Colonic mucosa (tissue), 4 donors: ENCODE measurements at places on chromosomes 12 and 14. TPM values are rescaled to one million over a fixed set of nuclear protein-coding genes. Genes with fewer than 3 reads are reported as not detected.

The TBX5 gene
- total RNA-seq: not detected

The HPD gene
- 0.27 TPM for total RNA-seq

The MYF6 gene
- total RNA-seq: not detected

The CCDC184 gene
- total RNA-seq: 0.35 TPM

The PMCH gene
- total RNA-seq: not detected

The TAS2R10 gene
- not detected for total RNA-seq

The KLRG1 gene
- total RNA-seq: 1.0 TPM

The RNASE1 gene
- 244 TPM for total RNA-seq

The CABP1 gene
- 0.77 TPM for total RNA-seq

The TAS2R20 gene
- total RNA-seq: 1.2 TPM

GRCh38 chr12:111268738-111269572 lies 99.9 kb downstream of the PHETA1 start:
- DNase-seq: no peak
- no peak overlapping the region for H3K27ac ChIP-seq
- H3K4me3 ChIP-seq: no peak overlapping the region
- H3K4me1 ChIP-seq: no peaks in the 10 kb centered on the region
- no peaks in the 10 kb centered on the region for H3K36me3 ChIP-seq

GRCh38 chr14:35986219-35986573 lies 160.1 kb downstream of the BRMS1L start:
- no peak for DNase-seq
- H3K27me3 ChIP-seq: no peaks in the 10 kb centered on the region
- no peaks in the 10 kb centered on the region for H3K36me3 ChIP-seq

- no peak overlapping the region for H3K27ac ChIP-seq
- no peaks in the 10 kb centered on the region for H3K4me1 ChIP-seq
- no peak overlapping the region for H3K4me3 ChIP-seq
- H3K36me3 ChIP-seq: no peaks in the 10 kb centered on the region
- DNase-seq: no peak
Observed at GRCh38 chr14:81093651-81094050, 127.1 kb downstream of the GTF2A1 start.

- H3K4me1 ChIP-seq: no peaks in the 10 kb centered on the region
- no peaks in the 10 kb centered on the region for H3K36me3 ChIP-seq
- H3K27ac ChIP-seq: no peak overlapping the region
- DNase-seq: no peak
- H3K4me3 ChIP-seq: no peak overlapping the region
- H3K27me3 ChIP-seq: no peaks in the 10 kb centered on the region
Observed at GRCh38 chr12:103422746-103423515, 72.8 kb downstream of the C12orf42 start.

DNA sequence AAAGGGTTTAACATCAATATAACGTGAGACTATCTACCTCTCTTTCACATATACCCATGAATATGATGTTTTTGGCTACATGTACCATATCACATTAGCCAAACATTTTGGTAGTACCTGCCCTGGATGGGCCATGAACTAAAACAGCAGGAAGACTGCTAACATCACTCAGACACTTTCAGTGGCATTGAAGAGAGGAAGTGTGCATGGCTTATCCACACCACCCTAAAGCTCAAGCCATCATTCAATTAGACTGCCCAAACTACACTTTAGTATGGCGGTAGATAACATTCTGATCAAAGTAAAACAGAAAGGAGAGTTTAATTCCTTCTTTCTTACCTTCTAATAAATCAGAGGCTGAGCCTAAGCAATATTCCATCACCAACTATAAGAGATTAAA lies 103.0 kb downstream of the PEBP1 start:
- no peaks in the 10 kb centered on the region for H3K36me3 ChIP-seq
- H3K27me3 ChIP-seq: no peaks in the 10 kb centered on the region
- no peak for DNase-seq
- no peak overlapping the region for H3K27ac ChIP-seq
- no peak overlapping the region for H3K4me3 ChIP-seq

DNA sequence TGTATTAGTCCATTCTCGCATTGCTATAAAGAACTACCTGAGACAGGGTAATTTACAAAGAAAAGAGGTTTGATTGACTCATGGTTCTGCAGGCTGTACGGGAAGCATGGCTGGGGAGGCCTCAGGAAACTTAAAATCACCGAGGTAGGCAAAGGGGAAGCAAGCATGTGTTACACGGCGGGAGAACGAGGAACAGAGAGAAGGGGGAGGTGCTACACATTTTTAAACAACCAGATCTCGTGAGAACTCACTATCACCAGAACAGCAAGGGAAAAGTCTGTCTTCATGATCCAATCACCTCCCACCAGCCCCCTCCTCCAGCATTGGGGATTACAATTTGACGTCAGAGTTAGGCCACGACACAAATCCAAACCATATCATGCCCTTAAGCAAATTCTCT lies 13.3 kb upstream of the MAX start:
- no peak overlapping the region for H3K4me3 ChIP-seq
- H3K36me3 ChIP-seq: no peaks in the 10 kb centered on the region
- no peaks in the 10 kb centered on the region for H3K27me3 ChIP-seq
- no peak for DNase-seq
- H3K27ac ChIP-seq: no peak overlapping the region
- H3K4me1 ChIP-seq: no peaks in the 10 kb centered on the region

- H3K27me3 ChIP-seq: no peaks in the 10 kb centered on the region
- no peak for DNase-seq
- no peaks in the 10 kb centered on the region for H3K36me3 ChIP-seq
- H3K27ac ChIP-seq: no peak overlapping the region
Observed at GRCh38 chr12:24175929-24176328, 226.5 kb upstream of the SOX5 start.

GRCh38 chr12:45577844-45578399 lies 151.6 kb upstream of the ARID2 start:
- H3K27me3 ChIP-seq: no peaks in the 10 kb centered on the region
- no peaks in the 10 kb centered on the region for H3K36me3 ChIP-seq
- H3K4me3 ChIP-seq: no peak overlapping the region
- H3K4me1 ChIP-seq: no peaks in the 10 kb centered on the region
- H3K27ac ChIP-seq: no peak overlapping the region

DNA sequence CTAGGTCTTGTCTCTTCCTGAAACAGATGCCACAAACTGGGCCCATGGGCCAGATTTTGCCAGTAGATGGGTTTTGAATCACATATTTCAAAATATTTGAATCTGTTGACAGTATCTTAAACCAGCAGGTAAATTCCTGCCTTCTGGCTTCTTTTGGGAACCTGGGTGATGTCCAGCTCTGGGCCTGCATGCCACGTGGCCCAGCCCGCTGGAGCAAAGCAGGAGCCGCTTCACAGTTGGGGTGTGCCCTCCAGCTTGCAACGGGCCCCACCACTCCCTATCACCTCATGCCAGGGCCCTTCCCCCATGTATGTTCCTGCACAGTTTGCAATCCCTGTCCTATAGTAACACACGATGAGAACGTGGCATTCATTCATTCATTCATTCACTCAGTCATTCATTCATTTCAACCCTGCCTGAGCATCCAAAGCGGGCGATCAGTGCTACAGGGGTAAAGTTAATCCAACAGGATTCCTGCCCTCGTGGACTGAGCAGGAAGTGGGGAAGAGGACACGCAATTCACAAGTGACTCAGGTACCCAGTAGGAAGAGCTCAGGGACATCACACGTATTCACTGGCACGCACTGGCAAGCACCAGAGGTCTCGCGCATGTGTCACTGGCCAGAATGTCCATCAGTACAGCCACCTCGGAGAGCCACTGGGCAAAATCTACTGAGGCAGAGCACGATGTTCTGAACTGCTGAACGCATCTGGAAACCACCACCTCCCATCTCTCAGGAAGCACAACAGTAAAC lies 27.8 kb downstream of the SCARB1 start:
- no peaks in the 10 kb centered on the region for H3K27me3 ChIP-seq
- H3K4me1 ChIP-seq: peaks cover 5% of the 10 kb centered on the region
- H3K27ac ChIP-seq: no peak overlapping the region
- DNase-seq: no peak
- H3K36me3 ChIP-seq: no peaks in the 10 kb centered on the region

- no peaks in the 10 kb centered on the region for H3K27me3 ChIP-seq
- DNase-seq: peak; percentile 88
- H3K4me1 ChIP-seq: no peaks in the 10 kb centered on the region
- no peak overlapping the region for H3K4me3 ChIP-seq
- no peaks in the 10 kb centered on the region for H3K36me3 ChIP-seq
- H3K27ac ChIP-seq: no peak overlapping the region
Observed at GRCh38 chr12:82650627-82651337, 35.9 kb upstream of the TMTC2 start.

DNA sequence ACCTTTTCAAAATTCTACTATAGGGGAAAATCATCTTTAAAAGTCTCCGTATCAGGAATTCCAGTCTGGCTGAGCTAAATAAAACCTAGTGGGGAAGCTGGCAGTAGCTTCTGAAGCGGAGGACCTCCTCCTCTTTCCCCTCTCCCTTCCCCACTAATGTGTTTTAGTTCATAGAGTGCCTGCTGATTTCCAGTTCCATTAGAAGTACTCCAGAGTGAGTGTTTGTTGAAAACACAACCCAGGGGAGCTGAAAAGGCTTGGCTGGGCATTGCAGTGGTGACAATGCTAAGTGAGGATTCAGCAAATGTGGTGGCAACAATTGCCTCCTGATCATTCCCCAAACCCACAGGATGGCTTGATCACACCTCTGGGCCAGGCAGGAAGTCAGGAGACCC lies 144.2 kb upstream of the FRMD6 start:
- H3K4me3 ChIP-seq: no peak overlapping the region
- DNase-seq: no peak
- H3K36me3 ChIP-seq: no peaks in the 10 kb centered on the region
- no peaks in the 10 kb centered on the region for H3K4me1 ChIP-seq

DNA sequence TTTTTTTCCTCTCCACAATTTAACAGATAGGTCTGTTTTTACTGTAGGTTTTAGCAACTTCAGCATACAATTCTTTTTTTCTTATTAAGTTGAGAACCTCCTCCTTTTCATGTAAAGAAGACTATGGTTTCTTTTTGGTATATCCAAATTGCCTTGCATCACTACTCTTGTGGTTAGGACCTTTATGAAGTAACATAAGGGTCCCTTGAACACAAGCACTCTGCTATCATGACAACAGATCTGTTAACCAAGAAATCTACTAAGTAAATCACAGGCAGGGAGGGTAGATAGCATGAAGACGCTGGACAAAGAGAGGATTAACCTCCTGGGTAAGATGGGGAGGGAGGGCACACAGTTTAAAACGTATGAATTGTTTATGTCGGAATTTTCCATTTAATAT lies 380.6 kb downstream of the CCDC91 start:
- H3K4me1 ChIP-seq: no peaks in the 10 kb centered on the region
- no peaks in the 10 kb centered on the region for H3K36me3 ChIP-seq
- H3K27me3 ChIP-seq: no peaks in the 10 kb centered on the region
- no peak overlapping the region for H3K4me3 ChIP-seq
- DNase-seq: no peak

DNA sequence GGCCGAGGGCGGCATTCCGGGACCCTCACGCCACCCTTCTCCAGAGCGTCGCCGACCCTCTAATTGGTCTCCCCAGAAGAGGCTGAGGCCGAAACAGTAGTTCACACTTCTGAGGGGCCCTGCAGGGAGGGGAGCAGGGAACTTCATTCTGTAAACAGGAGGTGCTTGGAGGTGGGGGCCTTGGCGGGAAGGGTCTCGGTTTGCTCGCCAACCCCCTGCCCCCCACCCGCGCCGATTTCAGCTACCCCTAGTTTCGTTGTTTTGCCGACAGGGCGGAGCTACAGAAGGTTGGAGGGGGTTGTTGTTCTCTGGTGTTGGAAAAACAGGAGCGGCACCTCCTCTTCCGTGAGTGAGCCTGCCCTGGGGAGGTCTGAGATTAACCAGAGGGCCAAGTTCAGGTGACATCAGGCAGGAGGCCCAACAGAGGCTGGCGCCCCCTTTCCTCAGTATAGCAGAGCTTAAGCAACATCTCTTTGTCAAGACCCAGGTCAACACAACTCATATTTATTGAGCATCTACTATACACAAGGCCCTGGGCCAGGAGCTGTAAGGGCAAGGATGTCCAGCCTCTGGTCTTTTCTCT lies 682 bp downstream of the ERBB3 start:
- H3K36me3 ChIP-seq: no peaks in the 10 kb centered on the region
- peaks cover 7% of the 10 kb centered on the region for H3K4me1 ChIP-seq
- peak overlapping the region; percentile 96 for H3K27ac ChIP-seq
- DNase-seq: peak; percentile 87

DNA sequence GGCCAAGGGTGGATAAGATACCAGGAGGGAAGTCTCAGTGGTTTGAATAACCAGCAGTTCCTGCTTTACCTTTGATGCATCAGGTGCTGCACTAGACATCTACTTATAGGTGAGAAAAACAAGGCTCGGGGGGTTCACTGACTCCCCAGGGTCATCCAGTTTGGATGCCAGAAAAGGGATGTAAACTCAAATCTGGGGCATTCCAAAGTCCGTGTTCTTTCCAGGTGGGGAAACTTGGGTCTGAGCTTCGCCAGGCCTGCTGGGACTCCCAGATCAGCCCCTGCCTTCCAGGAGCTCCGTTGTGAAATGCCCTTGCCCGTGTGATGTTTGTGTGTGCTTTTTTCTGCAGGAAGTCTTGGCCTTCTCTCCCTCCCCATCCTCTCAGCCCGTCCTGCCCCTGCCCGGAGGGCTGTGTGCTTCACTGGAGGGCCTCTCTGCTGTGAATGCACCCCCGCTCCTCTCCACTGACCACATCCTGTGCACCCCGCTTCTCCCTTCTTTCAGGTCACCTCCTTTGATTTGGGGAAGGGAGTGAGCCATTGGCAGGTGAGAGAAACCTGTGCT lies 42.1 kb downstream of the TSPAN9 start:
- DNase-seq: no peak
- no peak overlapping the region for H3K4me3 ChIP-seq
- no peaks in the 10 kb centered on the region for H3K27me3 ChIP-seq
- no peak overlapping the region for H3K27ac ChIP-seq

- H3K4me3 ChIP-seq: no peak overlapping the region
- H3K27ac ChIP-seq: no peak overlapping the region
- H3K27me3 ChIP-seq: no peaks in the 10 kb centered on the region
- no peaks in the 10 kb centered on the region for H3K36me3 ChIP-seq
Observed at GRCh38 chr12:127421614-127422013, 845.4 kb upstream of the TMEM132C start.

DNA sequence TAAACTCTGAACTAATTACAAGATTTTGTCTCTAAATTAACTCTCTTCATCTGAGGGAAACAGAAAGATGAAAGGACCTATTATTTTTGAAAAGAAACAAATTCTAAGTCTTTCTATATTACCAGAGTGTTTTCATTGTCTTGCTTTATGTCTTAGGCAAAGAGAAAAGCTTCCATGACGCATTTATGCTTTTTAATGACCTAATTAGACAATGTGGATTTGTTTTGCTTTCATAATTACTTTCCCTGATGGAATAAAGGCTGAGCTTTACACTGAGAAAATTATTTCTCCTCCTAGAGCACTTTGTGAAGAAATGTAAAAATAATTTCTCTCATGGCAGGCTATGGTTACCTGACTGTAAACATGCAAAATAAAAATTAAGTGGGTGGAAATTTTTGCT lies 138.0 kb upstream of the SLCO1C1 start:
- H3K36me3 ChIP-seq: no peaks in the 10 kb centered on the region
- no peak overlapping the region for H3K4me3 ChIP-seq
- no peaks in the 10 kb centered on the region for H3K4me1 ChIP-seq

GRCh38 chr12:106048016-106048415 lies 90.7 kb downstream of the NUAK1 start:
- no peak for DNase-seq
- H3K4me3 ChIP-seq: no peak overlapping the region
- no peaks in the 10 kb centered on the region for H3K36me3 ChIP-seq
- H3K27ac ChIP-seq: no peak overlapping the region
- H3K27me3 ChIP-seq: no peaks in the 10 kb centered on the region
